ENCODE measurements at places on chromosomes 3 and 15.

DNA sequence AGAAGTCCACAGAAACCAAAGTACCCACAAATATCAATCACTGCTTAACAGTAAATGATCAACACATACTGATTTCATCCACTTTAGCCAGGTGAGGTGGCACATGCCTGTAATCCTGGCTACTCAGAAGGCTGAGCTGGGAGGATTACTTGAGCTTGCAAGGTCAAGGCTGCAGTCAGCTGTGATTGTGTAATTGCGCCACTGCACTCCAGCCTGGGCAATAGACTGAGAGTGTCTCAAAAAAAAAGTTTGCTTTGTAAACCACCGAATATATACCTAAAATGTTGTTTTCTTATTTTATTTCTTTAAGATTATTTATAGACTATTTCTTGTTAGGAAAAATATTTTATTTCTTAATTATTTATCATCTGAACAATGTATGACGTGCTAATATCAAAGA lies 8.7 kb upstream of the ATP13A4 start:
- no peak for DNase-seq

GRCh38 chr3:107525644-107526305 lies 3.0 kb downstream of the BBX start:
- no peak for DNase-seq

- peak; percentile 2 for DNase-seq
Observed at GRCh38 chr3:160755776-160756304, at the start of gene PPM1L. Gene PPM1L, plus strand, starts transcription at chr3:160756231.

DNA sequence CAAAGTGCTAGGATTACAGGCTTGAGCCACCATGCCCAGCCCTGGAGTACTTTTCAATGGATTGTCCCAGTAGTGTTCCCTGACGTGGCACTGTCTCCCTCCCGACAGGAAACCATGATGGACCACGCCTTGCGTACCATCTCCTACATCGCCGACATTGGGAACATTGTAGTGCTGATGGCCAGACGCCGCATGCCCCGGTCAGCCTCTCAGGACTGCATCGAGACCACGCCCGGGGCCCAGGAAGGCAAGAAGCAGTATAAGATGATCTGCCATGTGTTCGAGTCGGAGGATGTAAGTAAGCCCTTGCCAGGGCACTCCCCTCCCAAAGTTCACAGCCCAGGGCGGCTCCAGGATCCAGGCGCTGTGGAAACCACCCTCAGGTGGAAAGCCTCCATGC lies 168.1 kb downstream of the NSMCE3 start:
- no peak for DNase-seq

DNA sequence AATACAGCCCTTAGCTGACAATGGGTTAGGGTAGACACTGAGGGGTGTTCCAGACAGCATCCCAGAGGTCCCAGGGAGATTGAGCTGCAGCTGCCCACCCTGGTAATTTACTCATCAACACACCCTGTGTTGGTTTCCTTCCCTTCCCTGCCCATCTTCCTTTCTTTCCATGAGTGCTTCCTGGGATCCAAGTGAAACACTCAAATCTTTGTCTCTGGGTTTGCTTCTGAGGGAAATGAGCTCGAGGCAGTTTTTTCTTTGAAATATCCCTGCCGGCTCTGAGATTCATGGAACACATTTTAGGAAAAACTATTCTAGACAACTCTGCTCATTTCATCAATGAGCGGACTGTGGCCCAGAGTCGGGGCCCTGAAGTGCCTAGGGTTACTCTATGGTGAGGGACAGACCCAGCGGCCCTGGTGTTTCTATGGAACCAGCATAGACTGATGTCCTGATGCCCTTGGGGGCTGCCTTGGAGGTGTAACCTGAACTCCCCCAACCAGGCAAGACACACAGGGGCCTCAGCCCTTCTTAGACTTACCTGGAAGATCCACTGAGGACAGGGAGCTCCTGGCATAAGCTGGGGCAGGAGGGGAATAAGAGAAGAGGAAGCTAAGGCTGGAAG lies 14.9 kb upstream of the CSRNP1 start:
- no peak for DNase-seq

GRCh38 chr15:39204031-39204430 lies 376.8 kb upstream of the THBS1 start:
- DNase-seq = no peak

DNA sequence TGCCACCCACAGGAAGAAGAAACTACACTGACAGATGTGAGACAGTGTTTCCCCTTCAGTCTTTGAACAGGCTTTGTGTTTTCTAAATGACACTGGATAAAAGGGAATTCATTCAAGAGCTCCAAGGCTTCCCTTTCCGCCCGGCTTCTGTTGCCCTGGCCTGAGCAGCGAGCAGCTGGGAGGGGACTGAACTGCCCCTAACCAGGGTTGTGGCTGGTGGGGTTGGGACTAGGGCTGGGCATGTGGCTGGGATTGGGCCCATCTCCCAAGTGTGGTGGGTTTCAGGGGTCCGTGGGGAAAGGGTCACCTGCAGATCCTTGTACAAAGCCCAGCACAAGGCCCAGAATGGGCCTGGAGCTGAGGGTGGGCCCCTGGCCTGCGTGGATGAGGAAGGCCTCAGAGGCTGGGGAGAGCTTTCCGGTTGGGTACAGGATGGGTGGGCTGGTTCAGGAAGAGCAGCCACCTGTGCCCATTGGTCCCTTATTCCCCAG lies 10.4 kb downstream of the VILL start:
- DNase-seq = no peak

DNA sequence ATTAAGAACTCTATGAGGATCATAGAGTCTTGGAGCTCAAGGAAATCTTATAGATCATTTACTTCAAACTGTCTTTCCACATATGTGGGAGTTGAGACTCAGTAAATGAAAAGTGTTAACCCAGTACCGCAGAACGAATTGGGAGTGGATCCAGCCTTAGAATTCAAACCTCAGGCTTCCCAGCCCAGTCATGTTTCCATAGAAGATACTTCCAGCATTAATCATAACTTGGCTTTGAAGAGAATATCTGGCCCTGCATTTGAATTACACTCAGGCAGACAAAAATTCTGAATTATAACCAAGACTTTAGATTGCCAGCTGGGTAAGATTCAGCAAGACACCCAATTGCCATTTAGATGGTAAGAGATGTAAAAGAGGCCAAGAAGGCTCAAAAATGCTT lies 972.0 kb downstream of the TUSC7 start:
- DNase-seq = no peak

GRCh38 chr3:190621927-190622326 lies 108.0 kb downstream of the IL1RAP start:
- no peak for DNase-seq

- no peak for DNase-seq
Observed at GRCh38 chr15:90945091-90945490, 9.6 kb upstream of the RCCD1 start.

DNA sequence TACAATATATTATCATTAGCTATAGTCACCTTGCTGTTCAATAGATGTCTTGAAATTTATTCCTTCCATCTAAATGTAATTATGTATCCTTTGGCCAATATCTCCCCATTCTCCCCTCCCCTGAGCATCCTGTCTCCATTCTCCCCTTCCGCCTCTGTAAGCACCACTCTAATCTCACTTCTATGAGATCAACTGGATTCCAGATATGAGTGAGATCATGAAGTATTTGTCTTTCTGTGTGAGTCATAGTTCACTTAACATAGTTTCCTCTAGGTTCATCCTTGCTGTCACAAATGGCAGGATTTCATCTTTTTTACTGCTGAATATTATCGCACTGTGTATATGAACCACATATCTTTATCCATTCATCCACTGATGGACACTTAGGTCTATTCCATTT lies 148.8 kb upstream of the NDN start:
- DNase-seq = no peak

GRCh38 chr15:54619180-54619579 lies 577.6 kb downstream of the RSL24D1 start:
- no peak for DNase-seq

- no peak for DNase-seq
Observed at GRCh38 chr15:40749151-40749630, 5.9 kb downstream of the RMDN3 start.

- DNase-seq = no peak
Observed at GRCh38 chr3:170497207-170498095, 78.8 kb downstream of the CLDN11 start.

DNA sequence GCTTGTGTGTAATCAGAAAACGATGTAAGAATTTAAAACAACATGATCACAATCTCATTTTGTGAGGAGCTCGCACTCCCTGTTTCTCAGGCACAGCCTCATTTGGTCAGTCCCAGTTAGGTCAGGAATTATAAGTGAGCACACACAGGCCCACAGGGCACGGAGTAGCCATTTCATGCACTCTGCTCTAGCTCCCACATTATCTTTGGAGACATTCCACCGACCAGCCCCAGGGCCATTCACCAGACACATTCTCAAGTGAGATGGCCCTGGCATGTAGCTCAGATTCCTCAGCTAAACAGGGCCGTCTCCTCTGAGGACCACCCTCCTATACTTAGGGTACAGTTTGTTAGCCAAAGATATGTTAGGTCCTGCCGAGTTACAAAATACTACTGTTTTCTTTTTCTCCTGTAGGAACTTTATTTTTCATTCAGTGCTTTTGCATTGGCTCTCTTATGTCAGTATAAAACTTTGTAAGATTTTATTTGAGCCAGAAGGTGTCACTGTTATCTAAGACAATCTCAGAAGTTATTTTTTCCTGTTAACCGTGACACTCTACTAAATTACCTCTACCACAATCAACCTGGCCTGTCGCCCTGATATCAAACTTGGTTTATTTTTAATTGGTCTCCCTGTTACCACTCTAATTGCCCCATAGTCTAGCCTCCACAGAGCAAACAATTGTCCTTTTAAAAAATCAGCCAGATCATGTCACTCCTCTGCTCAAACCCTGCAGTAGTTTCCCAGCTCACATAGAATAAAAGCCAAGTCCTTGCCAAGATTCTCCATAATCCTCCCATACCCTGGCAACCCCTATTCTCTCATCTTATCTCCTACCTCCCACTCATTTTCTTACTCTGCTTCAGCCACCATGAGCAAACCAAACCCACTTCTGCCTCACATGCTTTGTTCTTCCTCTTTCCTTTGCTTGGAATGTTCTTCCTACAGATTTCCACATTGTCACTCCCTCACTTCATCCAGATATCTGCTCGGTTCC lies 105.7 kb downstream of the PPP2R3A start:
- peak; percentile 8 for DNase-seq

- no peak for DNase-seq
Observed at GRCh38 chr3:172115787-172116186, 76.4 kb downstream of the FNDC3B start.

DNA sequence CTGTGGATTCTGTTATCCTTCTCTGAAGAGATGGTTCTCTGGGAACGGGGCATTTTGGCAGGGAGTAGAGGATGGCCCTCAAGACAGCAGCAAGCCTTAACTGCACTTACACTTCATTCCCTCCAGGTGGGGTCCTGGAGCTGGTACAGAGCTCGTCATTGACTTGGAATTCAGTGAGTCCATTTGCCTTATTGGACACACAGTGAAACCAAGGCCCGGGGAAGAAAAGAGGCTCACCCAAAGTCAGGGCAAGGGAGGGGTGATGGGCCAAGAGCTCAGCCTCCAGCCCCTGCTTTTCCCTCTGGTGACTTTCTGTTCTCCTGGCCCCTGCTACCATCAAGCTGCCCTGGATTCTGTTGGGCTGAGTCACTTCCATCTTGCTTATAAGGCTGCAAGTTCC lies 125.6 kb downstream of the ETFA start:
- DNase-seq = peak; percentile 64

DNA sequence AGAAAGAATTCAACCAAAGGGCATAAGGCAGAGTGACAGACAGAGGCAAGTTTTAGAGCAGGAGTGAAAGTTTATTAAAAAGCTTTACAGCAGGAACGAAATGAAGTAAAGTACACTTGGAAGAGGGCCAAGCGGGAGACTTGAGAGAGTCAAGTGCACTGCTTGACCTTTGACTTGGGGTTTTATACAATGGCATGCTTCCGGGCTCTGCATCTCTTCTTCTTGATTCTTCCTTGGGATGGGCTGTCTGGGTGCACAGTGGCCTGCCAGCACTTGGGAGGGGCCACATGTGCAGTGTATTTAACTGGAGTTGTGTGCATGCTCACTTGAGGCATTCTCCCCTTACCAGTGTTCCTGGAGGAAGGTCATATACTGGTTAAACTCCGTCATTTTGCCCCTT lies 30.4 kb upstream of the KLHL25 start:
- DNase-seq = no peak

DNA sequence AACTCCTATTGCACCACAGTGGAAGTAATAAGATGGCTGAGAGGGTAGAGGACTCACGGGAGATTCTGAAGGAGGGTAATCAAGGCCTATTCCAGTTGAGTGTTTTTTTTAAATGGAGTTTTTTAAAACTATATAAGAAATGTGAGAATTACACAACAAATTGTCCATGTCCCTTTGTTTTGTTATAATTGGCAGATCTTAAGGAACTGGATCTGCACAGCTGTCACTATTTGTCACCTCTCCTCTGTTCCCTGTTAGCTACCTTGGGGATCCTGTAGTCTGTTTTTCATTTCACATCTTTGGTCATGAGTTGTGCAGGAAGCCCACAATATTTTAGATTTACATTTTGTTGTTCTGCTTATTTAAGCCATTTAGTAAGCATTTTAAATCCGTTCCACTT lies 77.3 kb upstream of the TSPAN3 start:
- no peak for DNase-seq

- DNase-seq = no peak
Observed at GRCh38 chr3:44803298-44803697, 41.7 kb downstream of the KIF15 start.

DNA sequence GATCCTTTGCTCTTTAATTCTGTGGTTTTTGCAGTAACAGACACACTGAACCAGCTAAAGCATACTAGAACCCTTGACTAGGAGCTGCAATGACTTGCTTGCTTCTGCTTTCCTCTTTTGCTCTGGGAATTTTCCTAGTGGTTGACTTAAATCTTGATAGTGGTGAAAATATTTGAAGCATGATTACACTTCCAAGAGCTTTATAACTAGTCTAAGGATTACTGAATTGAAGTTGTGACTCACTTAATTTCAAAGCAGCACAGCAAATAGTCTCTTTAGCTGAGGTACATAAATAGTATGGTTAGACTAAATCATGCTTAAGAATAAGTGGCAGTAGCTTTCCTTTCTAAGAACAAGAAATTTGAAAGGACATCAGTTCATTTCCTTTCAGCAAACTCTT lies 513.5 kb upstream of the GBE1 start:
- no peak for DNase-seq

DNA sequence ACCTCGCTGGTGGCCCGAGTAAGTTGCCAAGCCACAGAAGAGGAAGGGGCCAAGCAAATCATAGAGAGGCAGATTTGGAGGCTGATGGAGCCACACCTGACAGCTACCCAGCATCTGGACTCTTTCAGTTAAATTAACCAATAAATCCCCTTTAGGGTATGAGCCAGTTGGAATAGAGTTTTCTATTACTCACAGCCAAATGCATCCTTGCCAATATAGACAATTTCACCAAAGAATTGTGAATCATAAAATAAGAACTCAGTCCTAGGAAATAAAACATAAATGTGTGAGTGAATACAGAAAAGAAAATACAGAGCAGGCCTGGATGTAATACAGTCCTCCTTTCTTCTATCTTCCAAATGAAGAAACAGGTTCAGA lies 161.6 kb upstream of the ANKRD28 start:
- no peak for DNase-seq

DNA sequence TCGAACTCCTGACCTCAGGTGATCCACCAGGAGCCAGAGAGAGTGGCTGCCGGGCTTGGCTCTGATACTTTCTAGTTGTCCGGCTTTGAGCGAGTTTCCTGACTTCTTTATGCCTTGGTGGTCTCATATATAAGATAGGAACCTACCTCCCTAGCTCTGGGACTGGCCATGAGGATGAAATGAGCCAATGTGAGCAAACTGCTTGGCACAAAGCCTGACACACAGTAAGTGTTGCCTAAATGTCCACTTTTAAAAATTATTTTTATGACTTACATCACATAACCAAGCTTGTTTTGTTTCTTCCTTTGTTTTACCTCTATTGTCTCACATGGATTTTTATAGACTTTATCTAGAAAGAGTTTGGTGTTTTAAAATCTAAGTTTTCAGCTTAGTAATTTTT lies 42.1 kb upstream of the CCDC174 start:
- DNase-seq = no peak

All from NCI-H460 (cell line).